ENCODE measurements at places on chromosomes 3 and 15.

- peak; percentile 87 for DNase-seq
Observed at GRCh38 chr15:70763120-70763949, at the start of gene UACA. Gene UACA, minus strand, starts transcription at chr15:70763558. Its CDS starts 151 bp downstream, at chr15:70763407.

- DNase-seq, result no peak
Observed at GRCh38 chr3:117129516-117129915, 419.9 kb downstream of the TUSC7 start.

DNA sequence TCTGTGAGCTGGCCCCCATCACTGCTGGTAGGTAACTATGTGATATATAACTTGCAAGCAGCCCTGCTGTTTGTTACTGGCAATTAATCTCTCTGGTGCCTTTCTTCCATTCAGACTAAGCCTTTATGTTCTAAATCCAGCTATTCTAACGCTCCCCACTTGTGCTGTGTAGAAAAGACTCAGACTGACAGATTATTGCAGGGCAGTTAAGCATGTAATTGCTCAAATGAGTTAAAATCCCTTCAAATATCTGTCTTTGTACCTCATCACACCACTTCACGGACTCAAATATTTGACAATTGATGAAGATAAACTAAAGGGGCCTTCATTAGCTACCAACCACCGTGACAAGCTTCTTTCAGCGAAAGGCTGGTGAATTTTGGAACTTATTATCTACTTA lies 416.2 kb downstream of the NR2F2 start:
- no peak for DNase-seq

GRCh38 chr15:65209701-65210643 lies 1.3 kb downstream of the CILP start:
- DNase-seq, result no peak

DNA sequence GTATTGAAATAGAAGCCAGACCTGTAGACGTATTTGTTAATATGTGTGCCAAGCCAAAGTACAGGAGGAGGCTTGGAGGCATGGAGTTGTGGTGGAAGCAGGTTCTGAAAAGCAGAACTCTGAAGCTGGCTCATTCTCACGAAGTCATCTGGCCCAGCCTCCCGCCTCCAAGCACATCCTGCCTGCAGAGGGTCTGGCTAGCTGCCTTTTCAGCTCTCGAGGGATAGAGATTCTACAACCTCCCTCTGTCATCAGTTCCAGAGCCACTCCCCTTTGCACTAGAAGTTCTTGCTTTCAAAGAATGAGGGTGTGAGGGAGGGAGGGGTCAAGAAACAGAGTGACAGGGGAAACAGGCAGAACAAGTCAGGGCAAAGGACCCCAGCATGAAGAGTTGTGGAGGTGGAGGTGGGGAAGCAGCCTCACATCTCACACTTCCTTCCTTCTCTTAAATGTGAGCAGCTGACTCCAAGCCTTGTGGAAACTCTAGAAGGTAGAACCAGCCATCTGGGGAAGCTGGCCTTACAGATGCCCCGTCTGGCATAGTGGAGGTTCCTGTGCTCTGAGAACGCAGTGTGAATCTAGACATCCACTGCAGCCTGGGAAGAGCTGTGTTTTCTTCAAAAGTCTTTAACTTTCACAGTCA lies 95.3 kb downstream of the SLC49A4 start:
- peak; percentile 14 for DNase-seq

GRCh38 chr15:89632563-89633430 lies 22.5 kb downstream of the KIF7 start:
- no peak for DNase-seq

DNA sequence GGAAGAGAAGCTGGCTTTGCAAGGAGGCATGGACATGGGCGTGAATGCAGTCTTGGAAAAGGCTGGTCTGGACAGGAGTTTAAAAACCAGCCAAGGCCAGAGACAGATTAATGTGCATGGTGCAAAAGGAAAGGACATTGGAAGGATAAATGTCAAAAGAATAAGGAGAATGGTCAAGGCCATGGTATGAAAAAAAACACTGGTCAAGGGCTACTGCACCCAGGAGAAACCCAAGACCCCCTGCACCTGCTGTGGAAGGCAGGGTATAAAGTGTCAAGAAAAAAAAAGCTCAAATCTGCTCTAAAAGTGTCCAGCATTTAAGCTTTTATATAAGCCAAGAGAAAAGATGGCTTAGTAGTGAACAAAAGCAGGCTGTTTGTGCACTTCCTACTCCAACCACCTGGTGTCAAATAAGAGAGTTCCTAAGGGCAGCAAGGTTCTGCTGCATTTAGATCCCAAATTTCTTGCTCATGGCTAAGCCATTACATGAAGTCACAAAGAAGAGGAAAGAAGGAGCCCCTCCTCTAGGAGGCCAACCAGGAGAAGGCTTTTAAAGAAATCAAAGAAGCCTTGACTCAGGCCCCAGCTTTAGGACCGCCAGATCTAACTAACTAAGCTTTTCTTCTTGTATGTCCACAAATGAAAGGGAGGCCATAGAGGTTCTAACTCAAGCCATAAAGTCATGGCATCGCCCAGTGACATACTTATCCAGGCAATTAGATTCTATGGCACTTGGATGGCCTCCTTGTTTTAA lies 16.9 kb downstream of the CCR4 start:
- no peak for DNase-seq

GRCh38 chr3:2958551-2958950 lies 151.6 kb downstream of the IL5RA start:
- no peak for DNase-seq

- no peak for DNase-seq
Observed at GRCh38 chr3:194093842-194094241, 42.1 kb upstream of the HES1 start.

GRCh38 chr3:150161011-150161410 lies 190.3 kb upstream of the PFN2 start:
- no peak for DNase-seq

- no peak for DNase-seq
Observed at GRCh38 chr3:38368238-38368637, 21.7 kb downstream of the XYLB start.

- no peak for DNase-seq
Observed at GRCh38 chr3:115876876-115877614, 253.7 kb downstream of the GAP43 start.

DNA sequence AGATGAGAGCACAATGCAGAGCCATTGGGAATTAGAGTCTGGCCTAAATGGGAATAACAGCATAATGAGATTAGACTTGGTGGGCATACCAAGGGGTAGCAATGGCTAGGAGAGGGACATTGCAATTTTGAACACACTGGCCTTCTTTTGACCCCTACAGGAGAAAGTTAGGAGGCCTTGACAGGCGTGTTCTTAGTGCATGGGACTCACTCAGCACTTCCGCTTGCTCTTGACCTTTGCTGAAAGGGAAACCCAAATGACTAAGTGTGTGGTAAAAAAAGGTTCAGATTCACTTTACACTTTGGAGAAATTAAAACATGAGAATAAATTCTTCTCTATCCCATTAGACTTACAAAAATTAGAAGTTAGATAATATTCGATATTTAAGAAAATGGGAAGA lies 317.4 kb downstream of the DIPK2A start:
- no peak for DNase-seq

DNA sequence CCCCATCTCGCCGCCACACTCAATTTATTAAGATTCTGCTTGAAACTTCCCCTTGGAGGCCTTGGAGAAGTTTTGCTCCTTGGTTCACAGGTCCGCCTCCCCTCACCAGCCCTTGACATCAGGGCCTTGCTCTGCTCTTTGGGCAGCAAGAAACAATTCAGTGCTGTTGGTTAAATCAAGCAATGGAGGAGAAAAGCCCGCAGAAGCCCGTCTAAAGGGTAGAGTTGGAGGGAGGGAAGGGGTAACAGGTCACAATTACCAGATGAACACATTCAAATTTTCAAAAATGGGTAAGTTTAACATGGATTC lies 429 bp downstream of the PARP9 start:
- no peak for DNase-seq

GRCh38 chr15:50968353-50968752 lies 59.9 kb downstream of the AP4E1 start:
- no peak for DNase-seq

GRCh38 chr3:182240474-182240873 lies 528.7 kb downstream of the SOX2 start:
- DNase-seq, result no peak

DNA sequence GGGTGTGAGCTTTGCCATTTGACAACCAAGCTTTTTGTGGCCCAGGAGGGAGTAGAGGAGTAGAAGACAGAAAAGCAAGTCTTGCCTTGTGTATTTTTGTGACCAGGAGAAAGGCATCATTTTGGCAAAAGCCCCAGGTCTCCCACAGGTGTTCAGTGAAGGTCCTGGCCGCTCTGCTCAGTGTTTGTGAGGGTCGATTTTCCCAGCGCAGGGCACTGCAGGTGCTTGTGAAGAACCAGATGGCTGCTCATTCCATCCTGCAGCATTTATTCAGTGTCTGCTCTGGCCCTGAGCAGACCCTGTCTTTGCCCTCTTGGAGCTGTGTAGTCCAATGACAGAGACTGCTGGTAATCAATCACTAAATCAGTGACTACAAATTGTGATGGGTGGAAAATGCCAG lies 19.5 kb downstream of the TRAK1 start:
- no peak for DNase-seq

DNA sequence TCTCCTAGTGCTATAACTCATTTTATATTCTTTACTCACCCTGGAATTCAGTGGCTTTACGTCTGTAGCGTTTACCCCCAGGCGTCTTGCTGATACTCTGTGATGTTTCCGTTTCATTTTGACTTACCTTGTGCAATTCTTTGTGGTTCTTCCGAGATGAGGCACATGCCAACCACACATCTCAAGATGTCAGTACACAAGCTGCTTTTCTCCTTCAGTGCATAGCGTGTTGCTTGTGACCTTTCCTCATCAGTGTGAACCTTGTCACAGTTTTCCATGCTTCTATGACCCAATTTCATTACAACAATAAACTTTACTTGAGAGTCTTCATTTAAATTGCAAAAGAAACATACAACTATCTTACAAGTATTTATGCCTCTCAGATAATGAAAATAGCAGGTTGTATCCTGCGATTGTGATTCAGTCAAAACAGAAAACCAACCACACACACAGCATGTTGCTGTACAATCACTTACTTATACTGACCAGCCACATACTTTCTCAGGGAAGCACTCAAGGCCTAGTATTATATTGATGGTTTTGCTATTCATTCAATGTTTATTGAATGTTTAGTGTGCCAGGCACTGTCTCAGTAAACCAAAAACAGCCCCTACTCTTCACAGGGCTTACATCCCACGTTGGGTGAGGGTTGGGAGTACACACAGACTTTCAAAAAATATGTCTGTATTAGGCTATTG lies 4.6 kb upstream of the TBL1XR1 start:
- no peak for DNase-seq

DNA sequence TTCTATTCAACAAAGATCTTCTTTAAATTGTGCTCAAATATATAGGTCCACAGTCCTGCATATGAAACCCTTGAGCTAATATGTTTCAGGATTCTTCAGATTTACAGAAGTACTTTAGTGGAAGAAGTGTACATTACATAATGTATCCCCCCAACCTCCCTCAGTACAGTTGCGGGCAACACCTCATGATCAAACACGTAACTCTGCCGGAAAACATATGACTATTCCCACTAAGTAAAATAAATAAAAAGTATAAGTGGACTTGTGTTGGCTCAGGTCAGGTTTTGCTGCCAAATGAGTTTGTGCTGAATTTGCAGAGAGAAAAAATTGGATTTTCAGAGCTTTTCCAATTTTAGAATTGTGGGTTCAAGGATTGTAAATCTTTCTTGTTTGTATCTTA lies 267.6 kb upstream of the MDFIC2 start:
- DNase-seq, result no peak

- no peak for DNase-seq
Observed at GRCh38 chr15:60326824-60327654, 70.7 kb downstream of the ANXA2 start.

- DNase-seq, result no peak
Observed at GRCh38 chr15:39165020-39165706, 415.7 kb upstream of the THBS1 start.

DNA sequence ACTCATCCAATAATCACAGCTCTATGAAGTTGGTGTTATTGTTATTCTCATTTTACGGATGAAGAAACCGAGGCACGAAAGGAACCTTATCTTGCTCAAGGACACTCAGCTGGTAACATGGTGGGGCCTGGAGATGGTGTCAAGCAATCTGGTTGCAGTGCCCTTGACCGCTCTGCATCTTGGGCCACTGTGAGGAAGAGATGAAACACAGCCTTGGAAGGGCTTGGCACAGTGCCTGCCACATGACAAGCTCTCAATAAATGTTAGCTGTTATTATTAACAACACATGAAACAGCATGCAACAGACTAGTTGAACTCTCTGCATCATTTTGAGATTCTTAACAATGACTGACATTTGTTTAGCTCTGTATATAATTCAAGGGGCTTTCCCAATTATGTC lies 10.1 kb upstream of the ITGA11 start:
- DNase-seq, result no peak

DNA sequence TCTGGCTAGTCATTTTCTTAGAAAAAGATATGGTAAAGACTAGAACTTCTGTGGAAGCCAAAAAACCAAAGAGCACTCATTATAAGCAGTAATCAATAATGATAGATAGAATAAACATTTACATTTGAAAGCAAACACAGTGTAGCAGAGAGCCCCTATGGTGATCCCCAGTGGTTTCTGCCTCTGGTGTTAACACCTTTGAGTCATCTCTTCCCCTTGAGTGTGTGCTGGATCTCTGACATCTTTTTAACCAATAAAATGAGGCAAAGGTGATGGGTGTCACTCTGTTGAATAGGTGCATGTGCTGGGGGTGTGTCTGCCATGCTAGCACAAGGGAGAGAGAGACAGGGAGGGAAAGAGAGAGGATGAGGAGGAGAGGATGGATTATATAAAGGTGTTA lies 121.6 kb downstream of the TFG start:
- DNase-seq, result no peak

GRCh38 chr15:37099319-37100108 lies 835 bp downstream of the MEIS2 start:
- DNase-seq, result no peak

- DNase-seq, result no peak
Observed at GRCh38 chr3:166071831-166072230, 234.6 kb upstream of the BCHE start.

GRCh38 chr3:95151590-95151989 lies 1088.7 kb downstream of the NSUN3 start:
- DNase-seq, result no peak

DNA sequence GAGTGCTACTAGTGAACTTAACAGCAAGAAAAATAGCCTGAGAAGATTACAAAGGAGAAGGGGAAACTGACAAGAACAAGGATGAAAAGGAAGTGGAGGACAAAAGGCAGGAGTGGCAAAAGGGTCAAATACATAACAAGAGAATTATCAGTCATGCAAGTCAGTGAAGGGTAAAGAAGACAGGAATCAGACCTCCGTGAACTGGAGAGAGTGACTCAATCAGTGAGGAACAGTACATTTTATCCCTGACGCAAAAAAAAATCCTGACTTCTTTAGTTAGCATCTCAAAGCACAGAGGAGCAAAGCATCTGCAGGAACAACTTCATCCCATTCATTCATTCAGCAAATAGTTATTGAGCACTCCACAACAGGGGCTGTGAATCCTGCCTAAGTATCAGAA lies 97.8 kb downstream of the SST start:
- no peak for DNase-seq

Data from non-pigmented ciliary epithelial cell (primary cell).